ENCODE measurements at places on chromosomes 2 and 18.

- DNase-seq = peak; percentile 18
Observed at GRCh38 chr2:113104054-113104611, 23.3 kb upstream of the IL1RN start.

- no peak for DNase-seq
Observed at GRCh38 chr18:48402953-48403352, 6.2 kb downstream of the ZBTB7C start.

- no peak for DNase-seq
Observed at GRCh38 chr2:203583084-203583695, 48.1 kb upstream of the RAPH1 start.

GRCh38 chr2:920999-921398, 29.6 kb upstream of the SNTG2 start:
- no peak for DNase-seq

GRCh38 chr18:50199346-50199855, 4.5 kb upstream of the MYO5B start:
- DNase-seq = no peak

GRCh38 chr2:222296911-222297599, 1.7 kb downstream of the PAX3 start:
- no peak for DNase-seq

DNA sequence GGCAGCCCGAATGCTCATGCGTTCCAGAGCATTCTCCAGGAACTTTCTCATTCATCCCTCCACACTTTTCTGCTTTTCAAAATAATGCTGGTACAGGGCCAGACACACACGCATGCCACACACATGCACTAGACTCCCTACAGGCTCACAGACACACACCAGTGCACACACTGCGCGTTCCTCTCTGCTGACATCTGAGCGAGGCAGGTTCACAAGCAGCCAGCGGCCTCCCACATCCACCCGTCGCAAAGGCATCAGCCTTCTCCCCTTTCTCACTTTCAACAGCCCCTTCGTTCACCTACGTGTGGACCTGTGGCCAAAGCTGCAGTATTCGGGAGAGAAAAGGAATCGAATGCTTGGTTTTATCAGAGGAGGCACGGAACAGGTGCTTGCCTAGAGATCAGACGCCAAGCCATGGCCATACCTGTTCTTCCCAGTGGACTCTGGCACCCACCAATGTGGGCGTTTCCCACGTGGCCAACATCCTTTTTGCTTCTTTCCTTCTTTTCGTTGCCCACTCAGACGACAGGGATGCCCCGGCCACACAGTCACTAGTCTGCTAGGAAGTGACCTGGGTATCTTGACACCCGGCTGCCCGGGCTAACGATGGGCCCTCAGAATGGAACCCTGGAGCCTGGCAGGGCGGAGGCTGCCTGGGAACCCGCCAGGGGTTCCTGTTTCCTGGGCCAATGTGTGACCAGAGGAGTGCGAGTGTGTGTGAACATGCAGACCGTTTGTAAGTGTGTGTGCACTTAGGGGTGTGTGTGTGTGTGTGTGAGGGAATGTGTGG, 85.8 kb upstream of the ID2 start:
- DNase-seq = no peak

GRCh38 chr2:23549051-23549450, 164.1 kb downstream of the KLHL29 start:
- no peak for DNase-seq

DNA sequence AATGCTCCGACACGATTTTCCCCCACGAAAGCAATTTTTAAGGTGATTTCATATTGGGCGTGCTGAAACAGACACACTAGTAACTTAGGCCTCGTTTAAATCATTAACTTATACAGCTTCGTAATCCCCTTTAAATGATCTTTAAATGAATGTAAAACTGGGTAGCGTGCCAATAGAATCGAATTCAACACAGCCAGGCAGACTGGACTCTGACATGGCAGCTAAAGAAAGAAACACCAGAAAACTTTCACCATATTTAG, 2.4 kb upstream of the ID2 start:
- no peak for DNase-seq

Measured in fibroblast of skin of abdomen (primary cell).